CD4-positive, CD25-positive, alpha-beta regulatory T cell (primary cell): ENCODE measurements at places on chromosomes 4 and X.

GRCh38 chrX:47690175-47690574 is 31.2 kb upstream of the UXT start:
- DNase-seq, result no peak

DNA sequence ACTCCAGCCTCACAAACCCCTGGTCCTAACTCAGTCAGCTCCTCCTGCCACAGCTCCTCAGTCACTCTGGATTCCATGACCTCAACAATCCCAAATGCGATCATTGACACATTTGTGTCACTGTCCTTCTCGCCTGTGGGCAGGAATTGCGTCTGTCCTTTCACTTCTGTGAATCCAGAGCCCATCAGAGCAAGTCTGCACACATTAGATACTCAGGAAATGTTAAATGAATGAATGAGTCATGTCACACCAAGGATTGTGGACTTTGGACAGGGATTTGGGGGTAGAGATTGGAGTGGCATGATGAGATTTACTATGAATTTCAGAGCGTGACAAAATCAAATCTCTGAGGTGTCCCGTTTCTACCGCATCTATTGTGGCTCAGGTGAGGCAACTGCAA is 11.8 kb upstream of the CLDN24 start:
- DNase-seq, result no peak

DNA sequence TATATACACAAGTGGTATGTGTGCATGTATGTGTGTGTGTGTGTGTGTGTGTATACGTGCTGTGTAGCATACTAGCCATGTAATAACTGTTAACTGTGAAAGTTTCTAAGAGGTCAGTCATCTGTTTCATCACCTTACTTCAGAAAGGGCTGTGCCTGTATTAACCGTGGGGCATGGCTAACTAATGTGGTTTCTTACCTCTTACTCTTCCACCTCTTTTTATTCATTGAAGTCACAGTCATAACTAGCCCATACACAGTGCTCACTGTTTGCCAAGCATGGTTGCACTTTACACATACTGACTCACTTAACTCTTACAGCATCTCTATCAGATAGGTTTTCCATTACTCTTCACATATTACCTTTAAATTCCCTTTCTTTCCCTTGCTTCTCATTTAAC is 23.7 kb upstream of the LRAT start:
- DNase-seq, result no peak

DNA sequence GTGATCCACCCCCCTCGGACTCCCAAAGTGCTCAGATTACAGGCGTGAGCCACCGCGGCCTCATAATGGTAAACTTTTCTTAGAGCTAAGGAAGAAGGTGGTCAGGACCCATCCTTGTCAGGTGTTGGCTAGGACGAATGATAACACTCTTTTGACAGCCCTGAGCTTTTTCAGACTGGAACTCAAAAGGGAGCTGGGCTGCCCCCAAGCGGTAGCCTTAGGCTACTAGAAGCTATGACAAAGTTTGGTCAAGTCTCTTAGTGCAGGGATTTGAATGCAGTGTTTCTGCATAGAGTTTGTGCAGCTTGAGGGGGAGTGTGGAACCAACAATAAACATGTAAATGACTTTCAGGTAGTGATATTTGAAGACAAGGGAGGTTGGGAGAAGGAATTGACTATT is 11.8 kb upstream of the HSD17B10 start:
- peak; percentile 67 for DNase-seq

GRCh38 chr4:163107754-163108153 is 58.9 kb downstream of the NAF1 start:
- DNase-seq, result peak; percentile 2

DNA sequence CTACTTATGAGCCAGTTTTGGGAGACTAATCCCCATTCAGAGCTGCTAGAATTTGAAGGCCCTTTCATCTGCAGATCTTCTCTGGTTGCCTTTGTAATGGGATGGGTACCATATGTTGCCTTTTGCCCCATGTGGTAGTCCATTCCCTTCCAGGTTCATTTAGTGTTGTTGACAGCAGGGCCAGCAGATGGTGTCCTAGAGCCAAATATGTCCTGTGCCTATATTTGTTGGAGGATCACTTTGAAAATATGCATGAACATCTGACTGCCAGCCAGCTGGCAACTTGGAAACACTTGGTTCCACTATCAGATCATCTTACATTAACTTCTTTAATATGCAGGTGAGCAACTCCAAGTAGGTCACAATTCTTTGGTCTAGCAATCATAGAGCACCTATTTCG is 30.4 kb downstream of the CFAP299 start:
- peak; percentile 65 for DNase-seq

DNA sequence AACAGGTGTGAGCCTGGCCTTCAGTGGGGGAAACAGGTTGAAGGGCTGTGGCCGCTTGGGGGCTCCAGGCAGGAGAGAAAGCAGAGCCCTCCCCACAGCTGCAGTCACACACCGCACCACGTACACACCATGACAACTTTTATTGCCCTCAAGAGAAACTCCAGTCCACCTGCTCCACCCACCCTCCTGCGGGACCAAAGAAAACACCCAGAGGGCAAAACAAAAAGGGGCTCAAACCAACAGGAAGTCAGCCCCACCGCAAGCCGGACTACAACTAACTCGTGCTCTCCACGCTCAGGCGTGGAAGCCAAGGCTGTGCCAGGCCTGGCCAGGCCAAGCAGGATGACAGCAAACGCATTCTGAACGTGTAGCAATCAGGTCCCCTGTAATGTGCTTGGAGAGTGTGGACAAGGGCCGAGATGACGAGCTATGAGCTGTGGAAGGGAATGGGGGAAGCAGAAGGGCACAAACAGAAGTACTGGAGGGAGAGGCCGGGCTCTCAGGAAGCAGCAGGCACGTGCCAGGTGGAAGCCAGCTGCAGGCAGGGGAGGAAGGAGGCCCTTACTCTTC is 12.7 kb downstream of the SLC6A8 start:
- no peak for DNase-seq

GRCh38 chr4:78710536-78710935 is 65.6 kb upstream of the BMP2K start:
- no peak for DNase-seq

DNA sequence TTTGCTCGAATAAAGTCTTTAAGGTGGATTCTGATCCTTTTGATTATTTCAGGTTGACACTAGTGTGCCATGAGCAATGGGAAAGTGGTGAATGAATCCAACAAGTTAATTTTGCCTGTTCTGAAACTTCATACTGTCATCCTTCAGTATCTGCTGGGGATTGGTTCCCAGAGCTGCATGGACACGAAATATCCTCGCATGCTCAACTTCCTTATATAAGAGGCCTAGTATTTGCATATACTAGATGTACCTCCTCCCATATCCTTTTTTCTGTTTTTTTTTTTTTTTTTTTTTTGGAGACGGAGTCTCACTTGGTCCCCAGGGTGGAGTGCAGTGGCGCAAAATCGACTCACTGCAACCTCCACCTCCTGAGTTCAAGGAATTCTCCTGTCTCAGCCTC is 23.0 kb upstream of the PDS5A start:
- DNase-seq, result no peak

DNA sequence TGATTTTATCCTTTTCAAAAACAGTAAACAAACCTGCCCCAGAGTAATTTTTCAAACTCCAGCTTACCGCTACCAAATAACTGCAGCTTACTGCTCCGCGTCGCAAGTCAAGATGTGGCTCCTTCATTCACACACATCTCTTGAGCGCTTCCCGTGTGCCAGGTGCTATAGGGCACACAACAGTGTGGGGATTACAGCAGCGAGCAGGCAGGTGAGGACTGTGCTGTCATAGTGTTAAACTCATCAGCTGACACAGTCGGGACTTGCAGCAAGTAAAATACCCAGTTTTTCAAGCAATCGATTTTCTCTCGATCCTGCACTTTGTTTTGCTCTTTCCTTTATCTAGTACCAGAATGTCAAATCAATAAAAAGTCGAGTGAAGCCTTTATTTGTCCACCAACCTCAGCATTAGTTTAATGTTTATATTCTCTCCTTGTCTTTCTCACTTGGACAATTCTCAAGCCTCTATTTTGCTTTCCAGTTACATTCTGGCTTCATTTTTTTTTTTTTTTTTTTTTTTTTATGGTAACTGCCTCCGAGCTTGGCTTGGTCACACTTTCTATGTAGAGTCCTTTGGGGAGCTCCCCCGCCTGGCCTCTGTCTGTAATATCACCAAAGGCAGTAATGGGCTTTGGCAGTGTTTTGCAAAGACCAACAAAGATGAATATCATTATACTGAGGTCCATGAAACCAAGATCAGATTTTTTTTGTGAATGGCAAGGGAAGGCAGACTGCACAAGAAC is 8.3 kb upstream of the ASB5 start:
- peak; percentile 23 for DNase-seq

DNA sequence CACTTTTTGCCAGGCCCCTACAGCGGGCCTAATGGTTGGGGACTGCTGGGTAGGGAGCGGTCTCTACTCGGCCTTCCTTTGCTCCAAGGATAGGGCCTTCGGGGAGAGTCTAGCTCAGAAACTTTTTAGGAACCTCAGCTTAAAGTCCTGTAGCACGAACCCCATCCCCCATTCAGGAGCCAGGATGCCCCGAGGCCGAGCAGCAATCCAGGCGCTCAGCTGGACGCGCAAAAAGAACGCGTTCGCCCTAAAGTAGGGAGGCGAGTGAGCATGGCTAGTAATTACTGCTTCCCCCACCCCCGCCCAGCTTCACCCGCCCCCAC is 9.7 kb downstream of the POU4F2 start:
- DNase-seq, result no peak

DNA sequence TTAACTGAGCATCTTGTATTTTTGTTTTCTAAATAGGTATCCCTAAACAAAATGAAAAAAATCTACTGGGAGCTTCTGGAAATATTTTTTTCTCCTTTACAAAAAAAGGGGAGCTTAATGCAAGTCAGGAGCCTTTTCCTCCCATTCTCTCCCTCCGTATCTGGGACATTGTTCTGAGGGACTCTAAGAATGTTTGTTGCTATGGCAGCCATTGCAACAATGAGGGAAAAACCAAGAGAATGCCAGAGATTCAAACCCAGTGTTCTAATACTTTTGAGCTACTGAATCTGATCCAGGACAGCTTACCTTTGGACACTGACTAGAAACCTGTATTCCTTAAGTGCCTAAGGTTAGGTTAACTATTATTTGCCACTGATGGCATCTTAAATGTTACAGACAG is 485.7 kb upstream of the HS3ST1 start:
- no peak for DNase-seq

- DNase-seq, result no peak
Observed at GRCh38 chr4:1568855-1569460, 115.2 kb downstream of the FAM53A start.

- DNase-seq, result no peak
Observed at GRCh38 chr4:42720533-42720932, 63.6 kb upstream of the ATP8A1 start.

GRCh38 chrX:139559383-139560042 is 29.0 kb downstream of the F9 start:
- DNase-seq, result no peak

DNA sequence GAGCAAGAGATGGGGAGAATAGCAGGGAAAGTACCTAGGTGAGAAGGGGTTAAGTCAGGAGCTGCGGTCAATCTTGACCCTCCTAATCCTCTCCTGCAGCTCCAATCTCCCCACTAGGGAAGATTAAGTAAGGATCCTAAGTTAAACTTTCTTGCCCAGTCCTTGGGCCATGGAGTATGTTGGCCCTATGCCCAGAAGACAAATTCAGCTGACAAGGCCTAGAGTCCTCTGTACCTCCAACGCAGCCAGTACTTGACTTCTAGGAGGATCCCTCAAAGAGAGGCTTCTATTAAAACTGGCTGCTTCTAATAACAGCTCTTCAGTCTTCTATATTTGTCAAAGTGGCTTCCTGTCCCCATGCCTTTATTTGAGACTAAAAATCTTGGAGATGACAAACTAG is 1.4 kb downstream of the CLDN2 start:
- DNase-seq, result no peak

GRCh38 chrX:134603806-134604700 is 54.2 kb downstream of the PLAC1 start:
- no peak for DNase-seq

- DNase-seq, result no peak
Observed at GRCh38 chr4:161829591-161829990, 334.2 kb downstream of the FSTL5 start.

DNA sequence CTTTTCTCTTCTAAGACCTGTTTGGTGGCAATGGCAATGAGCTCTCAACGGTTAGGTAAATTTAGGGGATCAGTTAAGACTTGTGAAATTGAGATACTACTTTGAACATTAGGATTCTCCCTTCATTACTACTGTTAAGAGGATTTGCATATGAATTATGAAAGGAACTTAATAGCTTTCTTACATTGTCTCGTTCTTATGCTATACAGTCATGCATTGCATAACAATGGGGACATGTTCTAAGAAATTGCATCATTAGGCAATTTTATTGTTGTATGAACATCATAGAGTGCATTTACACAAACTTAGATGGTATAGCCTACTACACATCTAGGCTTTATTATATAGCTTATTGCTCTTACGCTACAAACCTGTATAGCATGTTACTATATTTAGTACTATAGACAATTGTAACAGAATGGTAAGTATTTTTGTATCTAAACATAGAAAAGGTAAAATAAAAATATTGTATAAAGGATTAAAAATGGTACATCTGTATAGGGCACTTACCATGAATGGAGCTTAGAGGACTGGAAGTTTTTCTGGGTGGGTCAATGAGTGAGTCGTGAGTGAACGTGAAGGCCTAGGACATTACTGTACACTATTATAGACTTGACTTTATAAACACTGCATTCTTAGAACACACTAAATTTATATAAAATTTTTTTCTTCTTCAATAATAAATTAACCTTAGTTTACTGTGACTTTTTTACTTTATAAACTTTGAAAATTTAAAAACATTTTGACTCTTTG is 62.5 kb downstream of the PAQR3 start:
- no peak for DNase-seq

GRCh38 chr4:40980318-40980883 is 230.6 kb downstream of the NSUN7 start:
- DNase-seq, result no peak
